ENCODE measurements at places on chromosomes 16 and 17.

- DNase-seq = no peak
Observed at GRCh38 chr17:31574458-31574857, 183.0 kb downstream of the RAB11FIP4 start.

DNA sequence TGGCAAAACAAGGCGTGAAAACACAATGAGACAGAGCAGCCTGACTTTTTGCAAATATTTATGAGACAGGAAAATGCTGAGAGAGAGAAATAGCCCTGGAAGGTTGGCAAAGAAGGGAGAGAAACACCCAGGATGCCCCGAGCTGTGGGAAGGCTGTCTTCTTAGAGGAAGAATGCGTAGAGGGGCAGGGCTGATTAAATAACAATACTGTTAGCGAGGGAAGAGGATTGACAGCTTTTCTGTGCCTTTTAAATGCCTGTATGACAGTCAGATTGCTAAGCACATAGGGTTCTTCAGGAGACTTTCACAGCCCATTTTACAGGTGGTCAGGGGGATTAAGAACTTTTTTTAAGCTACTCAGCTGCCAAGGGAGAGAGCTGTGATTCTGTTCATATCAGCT is 219.2 kb downstream of the SHISA9 start:
- no peak for DNase-seq

- no peak for DNase-seq
Observed at GRCh38 chr16:62562121-62562520, 525.9 kb upstream of the CDH8 start.

GRCh38 chr17:41659427-41660212 is 29.1 kb upstream of the EIF1 start:
- DNase-seq = no peak

GRCh38 chr17:41773731-41774193 is 12.7 kb downstream of the JUP start:
- DNase-seq = no peak

- no peak for DNase-seq
Observed at GRCh38 chr17:357644-358043, 5.0 kb upstream of the RPH3AL start.

GRCh38 chr16:78505036-78505435 is 405.6 kb downstream of the WWOX start:
- DNase-seq = no peak

DNA sequence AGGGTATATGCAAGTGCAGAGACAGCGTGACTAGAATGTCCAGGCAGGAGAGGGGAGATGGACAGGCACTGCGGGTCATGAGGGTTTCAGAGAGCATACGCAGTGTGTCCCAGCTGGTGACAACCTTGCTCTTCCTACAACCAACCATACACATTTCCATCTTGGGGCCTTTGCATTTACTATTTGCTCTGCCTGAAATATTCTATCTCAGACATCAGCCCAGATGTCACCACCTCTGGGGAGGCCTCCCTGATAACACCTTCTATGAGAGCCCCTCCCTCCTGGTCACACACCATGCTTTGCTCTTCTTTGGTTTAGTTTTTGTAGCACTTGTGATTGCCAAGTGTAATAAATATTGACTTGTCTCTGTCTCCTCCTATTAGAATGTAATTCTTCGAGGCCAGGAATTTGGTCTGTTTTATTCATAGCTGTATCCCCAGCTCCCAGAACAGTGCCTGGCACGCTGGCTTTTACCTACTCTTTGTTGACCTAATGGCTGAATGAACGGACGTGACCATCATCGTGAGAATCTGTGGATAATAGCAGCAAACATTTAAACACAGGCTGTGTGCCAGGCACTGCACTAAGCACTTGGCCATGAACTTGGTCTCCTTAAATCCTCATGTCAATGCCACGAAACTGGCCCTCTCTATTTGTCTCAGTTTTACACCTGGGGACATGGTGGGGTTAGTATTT is 51.9 kb downstream of the PLCG2 start:
- DNase-seq = no peak

DNA sequence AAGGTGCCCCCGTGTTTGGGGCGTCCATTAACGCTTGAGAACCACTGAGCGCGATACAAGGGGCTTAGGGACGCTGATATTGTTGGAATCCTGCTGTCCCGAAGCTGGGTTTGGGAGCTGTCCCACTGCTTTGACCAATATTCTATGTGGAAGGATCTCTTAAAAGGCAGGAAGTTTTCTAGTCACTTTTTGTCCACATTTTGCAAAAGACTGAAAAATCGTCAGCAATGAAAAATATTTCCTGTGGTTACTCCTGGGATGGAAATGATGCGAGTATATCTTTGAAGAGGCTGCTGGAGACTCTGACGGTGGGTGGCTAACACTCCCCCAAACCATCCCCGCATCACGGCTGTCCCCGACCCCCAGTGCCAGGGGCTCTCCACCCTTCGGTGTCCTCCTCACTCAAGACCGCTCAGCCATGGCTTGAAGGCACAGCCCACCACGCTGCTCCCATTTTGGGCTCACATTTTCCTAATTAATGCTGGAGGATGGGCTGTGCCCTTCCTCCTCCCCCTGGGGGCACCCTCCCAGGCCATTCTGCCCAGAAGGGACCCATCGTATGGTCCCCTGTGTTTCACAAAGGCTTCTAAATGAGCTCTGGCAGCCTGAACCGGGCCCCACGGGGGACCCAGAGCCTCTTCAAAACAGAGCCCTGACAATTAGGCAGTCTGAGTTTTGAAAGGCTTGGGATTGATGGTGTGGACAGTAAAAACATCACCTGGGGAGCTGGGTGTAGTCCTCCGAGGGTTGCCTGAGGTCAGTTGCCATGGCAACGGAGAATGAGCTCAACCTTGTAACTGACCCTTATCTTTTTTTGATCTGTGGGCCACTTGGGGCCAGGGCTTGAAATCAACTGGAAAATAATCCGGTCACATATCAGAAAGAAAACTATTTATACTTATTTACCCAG is 158.6 kb downstream of the C16orf78 start:
- no peak for DNase-seq

- no peak for DNase-seq
Observed at GRCh38 chr17:44152875-44153274, 11.1 kb downstream of the HROB start.

- DNase-seq = no peak
Observed at GRCh38 chr16:58425756-58426494, 33.7 kb downstream of the GINS3 start.

- no peak for DNase-seq
Observed at GRCh38 chr17:245611-246010, 64.2 kb upstream of the DOC2B start.

DNA sequence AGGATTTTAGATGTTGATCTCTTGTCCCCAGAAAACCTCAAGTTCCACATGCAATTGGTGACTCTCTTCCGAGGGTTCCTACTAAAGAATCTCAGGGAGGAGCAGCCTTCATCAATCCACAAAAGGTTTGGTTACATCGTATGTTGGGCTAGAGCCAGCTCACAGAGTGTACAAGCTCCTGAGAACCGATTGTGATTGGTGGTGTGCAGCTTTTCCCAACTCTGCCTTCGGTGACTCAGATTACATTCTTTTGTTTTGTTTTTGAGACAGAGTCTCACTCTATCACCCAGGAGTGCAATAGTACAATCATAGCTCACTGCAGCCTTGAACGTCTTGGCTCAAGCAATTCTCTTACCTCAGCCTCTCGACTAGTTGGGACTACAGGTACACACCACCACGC is 172.4 kb downstream of the PMP22 start:
- no peak for DNase-seq
